ENCODE measurements at places on chromosomes 2 and 18.

DNA sequence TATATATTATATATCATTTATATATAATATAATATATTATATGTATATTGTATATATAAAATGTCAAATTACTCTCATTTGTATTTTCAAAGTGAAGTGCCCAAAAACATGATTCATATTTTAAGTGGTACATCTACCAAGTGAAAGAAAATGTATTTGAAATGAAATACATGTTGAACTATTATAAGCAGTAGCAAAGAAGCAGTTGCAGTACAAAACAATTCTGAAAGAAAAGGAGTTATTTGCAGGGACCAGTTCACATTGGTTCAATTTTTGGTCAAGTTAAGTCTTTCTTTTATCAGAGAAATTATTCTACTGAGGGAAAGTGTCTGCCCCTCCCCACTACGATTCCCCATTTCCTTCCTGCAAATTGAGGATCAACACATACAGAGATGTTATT is 51.9 kb downstream of the APLF start:
- no peak for DNase-seq

GRCh38 chr2:30422444-30423040 is 24.5 kb upstream of the LCLAT1 start:
- no peak for DNase-seq

- DNase-seq = no peak
Measured at GRCh38 chr2:200430017-200430416, 79.9 kb downstream of the KCTD18 start.

- no peak for DNase-seq
Measured at GRCh38 chr2:141501752-141502151, 629.1 kb downstream of the LRP1B start.

GRCh38 chr18:53380063-53380639 is 844.3 kb downstream of the MBD2 start:
- no peak for DNase-seq

DNA sequence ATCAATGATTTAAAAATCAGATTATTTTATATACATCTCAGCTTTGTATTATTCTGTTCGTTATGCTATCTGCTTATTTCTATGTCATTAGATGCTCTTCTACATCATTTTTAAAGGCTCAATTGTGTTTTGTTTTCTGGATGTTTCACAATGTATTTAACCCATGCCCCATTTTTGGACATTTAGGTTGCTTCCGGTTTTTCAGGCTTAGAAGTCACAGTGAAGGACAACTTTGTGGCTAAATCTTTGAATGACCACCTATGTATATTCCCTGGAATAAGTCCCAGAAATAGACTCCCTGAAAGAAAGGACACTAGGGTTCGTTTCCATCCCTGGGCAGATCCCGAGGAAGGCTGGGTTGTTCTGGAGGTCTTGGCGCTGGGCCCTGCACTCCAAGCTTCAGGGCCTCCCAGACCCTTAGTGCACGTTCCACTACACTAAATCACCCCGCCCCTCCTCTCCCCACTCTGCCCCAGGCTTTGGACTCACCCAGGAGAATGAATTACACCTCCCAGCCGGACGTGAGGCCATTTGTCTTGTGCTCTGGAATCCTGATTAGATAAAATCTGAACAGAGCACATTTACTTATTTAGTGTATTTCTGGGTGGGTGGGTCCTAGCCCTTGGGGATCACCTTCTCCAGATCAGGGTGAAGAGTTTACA is 188.2 kb downstream of the ZFP36L2 start:
- DNase-seq = no peak

DNA sequence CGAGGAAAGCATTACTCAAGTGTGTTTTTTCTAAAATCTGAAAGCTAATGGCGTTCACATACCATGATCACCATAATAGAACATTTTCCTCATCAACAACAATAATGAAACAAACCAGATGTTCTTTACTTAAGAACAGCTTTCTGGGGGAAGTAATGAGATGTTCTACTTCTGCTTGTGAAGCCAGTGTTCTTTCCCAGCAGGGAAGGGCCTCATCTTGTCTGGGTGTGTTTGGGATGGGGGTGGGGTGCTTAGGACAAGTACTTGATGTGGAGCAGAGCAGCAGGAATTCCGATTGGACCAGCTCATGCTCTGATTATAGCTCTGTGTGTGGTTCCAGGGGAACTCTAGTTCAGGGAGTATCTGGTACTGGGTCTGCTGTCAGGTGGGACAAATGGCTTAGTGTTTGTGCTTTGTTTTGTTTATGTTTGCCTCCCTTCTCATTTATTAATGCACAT is 163.0 kb upstream of the NOSTRIN start:
- DNase-seq = no peak

DNA sequence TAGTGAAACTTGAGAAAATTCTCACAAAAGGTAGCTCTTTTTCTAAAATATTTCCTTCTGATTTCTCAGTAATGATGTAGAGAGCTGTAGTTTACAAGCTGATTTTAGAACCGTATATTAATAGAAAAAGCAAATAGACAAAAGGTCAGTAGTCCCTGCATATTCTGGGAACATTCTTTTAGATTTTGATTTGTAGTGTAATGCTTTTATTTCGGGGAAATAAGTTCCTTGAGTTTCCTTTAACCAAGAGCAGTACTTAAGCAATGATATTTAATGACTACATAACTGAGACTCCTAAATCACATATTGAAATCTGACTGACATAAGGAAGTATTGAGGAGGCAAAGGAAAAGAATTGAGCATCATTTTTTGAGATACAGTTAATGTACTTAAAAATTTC is 22.4 kb downstream of the NBEAL1 start:
- DNase-seq = no peak

DNA sequence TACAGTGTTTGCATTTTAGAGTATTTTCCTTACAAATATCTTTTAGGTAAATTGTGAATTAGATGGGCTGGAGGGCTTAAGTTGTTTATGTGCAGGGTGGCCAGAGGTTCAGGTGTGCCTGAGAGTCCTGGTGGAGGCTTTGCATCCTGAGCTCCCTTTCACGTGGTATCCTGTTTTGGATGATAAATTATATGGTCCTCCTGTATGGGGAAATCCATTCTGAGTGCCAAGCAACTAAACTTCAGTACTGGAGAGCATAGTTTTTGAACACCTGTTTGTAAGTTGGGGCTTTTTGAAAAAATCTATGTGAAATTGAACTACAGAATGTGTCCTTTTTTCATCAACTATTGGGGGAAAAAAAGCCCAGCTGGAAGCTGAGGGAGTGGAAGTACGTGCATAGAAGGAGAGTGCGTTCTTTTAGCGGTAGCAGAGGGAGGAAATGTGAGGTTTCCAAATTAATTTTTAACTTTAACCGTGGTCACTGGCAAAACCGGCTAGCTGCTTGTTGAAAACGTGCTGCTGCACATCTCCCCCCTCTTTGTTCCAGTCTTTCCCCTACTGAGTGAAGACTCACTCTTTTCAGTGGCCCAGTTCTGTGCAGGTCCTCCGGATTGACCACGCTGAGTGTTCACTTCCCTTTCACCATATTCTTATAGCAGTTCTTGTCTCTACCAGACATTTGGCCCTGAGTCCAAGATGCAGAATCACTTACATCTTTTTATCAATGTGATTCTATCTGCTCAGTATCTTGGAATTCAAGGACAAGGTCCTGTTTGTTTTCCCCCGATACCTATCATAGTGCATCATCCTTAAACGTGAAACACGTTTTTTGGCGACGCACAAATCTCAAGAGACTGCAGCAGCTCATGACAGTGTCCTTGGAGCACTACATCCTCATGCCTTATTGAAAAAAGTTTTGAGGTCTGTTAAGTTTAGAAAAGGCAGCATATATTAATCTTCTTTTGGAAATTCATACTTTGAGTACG is 15.3 kb downstream of the CNOT11 start:
- DNase-seq = no peak

DNA sequence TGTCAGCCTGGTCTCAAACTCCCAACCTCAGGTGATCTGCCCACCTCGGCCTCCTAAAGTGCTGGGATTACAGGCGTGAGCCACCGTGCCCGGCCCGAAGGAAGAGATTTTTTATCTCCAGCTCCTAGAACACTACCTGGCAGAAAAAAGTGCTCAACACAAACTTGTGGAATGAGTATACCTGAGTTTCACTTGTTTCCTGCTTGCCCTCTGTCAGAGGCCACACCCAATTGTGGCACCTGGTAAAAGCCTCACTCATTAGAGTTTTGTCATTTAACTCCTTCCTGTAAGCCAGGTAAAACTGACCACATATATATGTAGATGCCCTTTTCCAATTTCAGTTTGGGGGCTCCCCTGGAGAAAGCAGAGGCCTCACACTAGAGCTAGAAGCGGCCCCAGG is 42.2 kb upstream of the RTN4 start:
- no peak for DNase-seq

GRCh38 chr18:57651914-57652313 is 30.3 kb upstream of the NARS1 start:
- DNase-seq = no peak

DNA sequence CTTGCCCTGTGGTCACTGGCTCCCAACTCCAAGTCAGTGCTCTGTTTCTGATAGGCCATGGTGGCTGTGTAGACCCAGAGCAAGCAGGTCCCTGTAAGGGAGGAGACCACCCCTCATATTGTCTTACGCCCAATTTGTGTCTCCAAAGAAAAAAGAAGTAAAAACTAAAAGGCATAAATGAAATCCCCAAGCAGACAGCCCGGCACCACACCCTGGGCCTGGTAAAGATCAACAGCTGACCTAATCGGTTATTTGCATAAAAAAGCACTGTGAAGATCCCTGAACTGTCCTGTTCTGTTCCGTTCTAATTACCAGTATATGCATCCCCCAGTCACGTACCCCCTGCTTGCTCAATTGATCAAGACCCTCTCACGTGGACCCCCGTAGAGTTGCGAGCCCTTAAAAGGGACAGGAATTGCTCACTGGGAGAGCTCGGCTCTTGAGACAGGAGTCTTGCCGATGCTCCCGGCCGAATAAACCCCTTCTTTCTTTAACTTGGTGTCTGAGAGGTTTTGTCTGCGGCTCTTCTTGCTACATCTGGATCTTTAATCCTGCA is 364.1 kb upstream of the HS6ST1 start:
- DNase-seq = no peak

GRCh38 chr2:86521922-86522321 is 41.3 kb downstream of the CHMP3 start:
- DNase-seq = no peak

DNA sequence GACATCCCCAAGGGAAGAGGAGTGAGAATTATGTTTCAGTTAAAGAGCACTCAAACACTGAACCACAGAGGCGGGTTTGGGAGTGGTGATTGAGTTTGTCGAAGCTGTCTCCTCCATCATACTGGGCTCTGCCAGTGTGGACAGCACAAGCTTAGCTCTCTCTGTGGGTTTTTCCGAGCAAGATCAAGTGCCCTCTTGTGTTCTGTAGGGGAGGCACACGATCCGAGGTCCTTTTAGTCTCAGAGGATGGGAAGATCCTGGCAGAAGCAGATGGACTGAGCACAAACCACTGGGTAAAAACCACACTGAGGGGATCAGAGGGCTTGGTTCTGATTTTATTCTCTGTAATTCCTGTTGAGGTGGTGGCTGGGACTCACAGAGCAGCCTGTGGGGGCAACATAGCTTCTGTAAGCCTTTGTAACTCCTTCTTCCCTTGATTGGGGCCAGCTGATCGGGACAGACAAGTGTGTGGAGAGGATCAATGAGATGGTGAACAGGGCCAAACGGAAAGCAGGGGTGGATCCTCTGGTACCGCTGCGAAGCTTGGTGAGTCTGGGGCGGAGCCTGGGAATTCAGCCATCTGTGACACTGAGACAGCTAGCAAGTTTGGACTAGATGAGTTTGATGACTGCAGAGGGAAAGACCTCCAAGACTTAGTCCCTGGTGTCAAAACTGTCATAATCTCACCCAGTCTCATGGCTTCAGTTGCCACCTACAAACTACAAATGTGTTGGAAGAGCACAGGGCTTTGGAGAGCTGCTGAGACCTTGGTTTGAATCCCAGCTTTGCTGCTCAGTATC is 2.0 kb downstream of the NAGK start:
- no peak for DNase-seq

DNA sequence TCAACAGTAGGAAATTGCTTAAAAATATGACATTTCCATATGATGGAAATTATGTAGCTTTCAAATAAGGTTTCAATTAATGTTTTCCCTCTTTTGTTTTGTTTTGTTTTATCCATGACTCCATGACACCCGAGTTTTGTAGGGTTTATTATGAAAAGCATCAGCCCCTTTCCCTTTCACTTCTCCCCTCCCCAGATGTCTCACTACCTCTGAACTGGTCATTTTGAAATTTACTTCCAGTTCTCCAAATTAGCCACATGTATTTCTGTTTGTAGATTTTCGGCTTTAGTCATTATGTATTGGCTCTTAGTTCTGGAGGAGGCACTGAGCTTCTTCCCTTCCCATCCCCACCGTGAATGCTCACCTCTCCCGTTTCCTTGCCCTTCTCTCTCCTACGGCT is 18.6 kb upstream of the VPS4B start:
- DNase-seq = no peak

- DNase-seq = no peak
Measured at GRCh38 chr2:146267093-146267492, 1577.7 kb upstream of the ACVR2A start.

DNA sequence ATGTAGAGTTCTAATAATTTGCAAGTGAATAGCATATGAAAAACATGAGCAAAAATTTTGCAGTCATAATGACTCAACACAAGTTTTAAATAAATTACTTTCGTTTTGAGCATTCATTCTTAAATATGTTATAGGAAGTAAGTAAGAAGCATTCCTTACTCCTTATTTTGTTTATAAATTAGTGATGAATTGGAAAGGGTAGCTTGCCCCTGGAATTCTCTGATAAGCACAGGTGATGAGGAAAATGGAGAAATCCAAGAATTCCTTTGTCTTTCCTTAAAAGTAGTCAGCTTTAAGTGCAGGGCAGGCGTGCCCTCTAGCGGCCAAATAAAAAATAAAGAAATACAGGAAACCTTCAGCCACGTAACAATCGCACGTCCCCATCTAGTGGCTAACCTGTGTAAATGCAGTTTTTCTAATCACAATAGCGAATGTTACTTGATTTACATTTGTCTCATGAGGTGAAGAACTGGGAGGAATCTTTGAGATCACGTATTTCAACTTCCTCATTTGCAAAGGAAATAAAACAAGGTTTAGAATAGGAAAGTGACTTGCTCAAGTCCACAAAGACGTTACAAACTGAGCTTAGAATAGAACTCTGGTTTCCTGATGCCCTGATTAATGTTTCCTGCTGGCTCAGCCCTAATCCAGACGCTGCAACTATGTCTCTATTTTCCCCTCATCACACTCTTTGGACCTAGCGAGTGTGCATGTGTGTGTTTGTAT is 47.2 kb upstream of the ZNG1B start:
- no peak for DNase-seq

GRCh38 chr2:31302940-31303563 is 69.1 kb downstream of the EHD3 start:
- DNase-seq = no peak

DNA sequence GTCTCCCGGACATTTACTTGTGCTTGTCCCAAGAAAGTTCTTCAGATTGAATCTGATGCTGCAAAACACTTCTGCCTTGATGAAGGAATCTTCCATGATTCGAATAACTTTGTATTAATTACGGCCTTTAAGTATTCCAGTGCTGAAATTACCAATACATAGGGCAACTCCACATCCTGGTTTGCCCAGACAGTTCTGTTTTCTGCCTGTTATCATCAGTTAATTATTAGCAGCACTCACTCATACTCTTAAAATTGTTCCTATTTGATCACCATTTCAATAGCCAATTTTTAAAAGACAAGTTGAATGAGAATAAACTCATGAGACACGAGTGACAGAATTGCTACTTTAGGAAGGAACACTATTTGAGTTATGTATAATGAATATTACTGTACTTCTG is 620.7 kb upstream of the ZEB2 start:
- no peak for DNase-seq

- DNase-seq = no peak
Measured at GRCh38 chr2:98477506-98477905, 32.8 kb downstream of the INPP4A start.

GRCh38 chr2:187078297-187078696 is 229.3 kb upstream of the ZSWIM2 start:
- no peak for DNase-seq

Data from anterior cingulate cortex (tissue), 58 donors.